ENCODE measurements at places on chromosomes 1 and 21.

GRCh38 chr1:11134898-11135266 is 35.2 kb upstream of the EXOSC10 start:
- no peak for DNase-seq

DNA sequence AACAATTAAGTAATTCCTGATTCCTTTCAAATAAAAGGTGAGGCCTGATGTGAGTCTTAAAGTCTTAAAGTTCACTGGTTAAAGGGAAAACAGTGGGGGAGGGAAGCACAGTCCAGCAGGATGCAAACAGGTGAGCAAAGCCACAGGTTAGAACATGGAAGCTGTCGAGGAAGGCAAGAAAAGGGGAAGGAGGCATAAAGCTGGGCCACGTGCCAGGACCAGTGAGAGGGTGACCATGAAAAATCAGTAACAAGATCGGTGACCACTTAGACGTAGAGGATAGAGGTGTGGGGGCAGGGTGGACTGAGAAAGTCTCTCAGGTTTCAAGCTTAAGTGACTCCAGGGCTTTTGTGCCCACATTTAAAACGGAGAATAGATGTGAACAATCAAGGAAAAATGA is 231.3 kb downstream of the SETD4 start:
- DNase-seq: no peak

GRCh38 chr1:153210206-153210605 is 7.0 kb downstream of the LELP1 start:
- no peak for DNase-seq

- no peak for DNase-seq
Measured at GRCh38 chr1:242239398-242239797, 240.5 kb upstream of the MAP1LC3C start.

DNA sequence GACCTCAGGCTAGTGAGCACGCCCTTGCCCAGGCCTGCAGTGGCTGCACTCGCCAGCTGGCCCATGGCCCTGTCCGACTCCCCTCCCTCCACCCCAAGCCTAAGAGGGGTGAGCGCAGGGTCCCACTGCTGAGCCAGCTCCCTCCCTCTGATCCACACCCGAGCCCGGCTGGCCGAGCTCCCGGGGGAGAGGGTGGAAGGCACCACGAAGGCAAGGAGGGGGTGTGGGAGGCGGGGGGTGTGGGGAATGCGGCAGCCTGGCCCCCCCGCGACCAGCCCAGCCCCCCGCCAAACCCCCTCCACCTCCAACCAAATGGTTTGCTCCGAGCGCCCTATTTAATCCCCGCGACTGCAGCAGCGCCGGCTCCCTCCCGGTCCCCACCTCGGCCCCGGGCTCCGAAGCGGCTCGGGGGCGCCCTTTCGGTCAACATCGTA is at the start of gene CADM3:
Gene CADM3, plus strand, starts transcription at position 362 of the 434 bp plus-strand sequence. CDS start 151 bp downstream, outside the sequence.
- DNase-seq: no peak

- no peak for DNase-seq
Measured at GRCh38 chr21:43632373-43632905, 26.8 kb downstream of the HSF2BP start.

- no peak for DNase-seq
Measured at GRCh38 chr1:6414443-6414844, 5.3 kb downstream of the HES2 start.

DNA sequence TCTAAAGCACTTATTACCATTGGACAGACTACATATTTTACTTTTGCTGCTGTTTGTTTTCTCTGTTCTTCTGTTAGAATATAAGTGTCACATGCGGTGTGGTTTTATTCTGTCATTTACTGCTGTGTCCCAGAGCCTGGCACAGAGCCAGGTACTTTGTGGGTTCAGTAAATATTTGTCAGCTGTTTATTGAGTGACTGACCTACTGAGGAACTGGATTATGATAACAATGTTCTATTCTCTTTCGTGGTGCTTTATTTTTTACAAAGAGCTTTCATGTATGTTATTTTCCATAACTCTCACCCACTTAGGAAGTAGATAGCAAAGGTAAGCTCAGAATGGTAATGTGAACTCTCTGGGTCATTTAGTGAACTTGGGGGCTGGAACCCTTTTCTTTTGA is 118.8 kb downstream of the RWDD3 start:
- DNase-seq: no peak

DNA sequence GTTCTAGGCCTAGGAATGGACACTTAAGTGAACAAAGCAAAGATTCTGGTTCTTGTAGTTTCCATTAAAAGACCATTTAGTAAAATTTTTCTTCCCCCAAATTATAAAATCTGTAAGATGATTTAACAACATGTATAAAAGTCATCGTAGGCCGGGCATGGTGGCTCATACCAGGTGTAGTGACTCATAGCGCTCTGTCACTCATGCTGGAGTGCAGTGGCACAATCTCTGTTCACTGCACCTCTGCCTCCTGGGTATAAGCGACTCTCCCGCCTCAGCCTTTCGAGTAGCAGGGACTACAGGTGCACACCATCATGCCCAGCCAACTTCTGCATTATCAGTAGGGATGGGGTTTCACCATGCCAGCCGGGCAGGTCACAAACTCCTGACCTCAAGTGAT is 9.1 kb downstream of the ASPM start:
- no peak for DNase-seq

GRCh38 chr21:15060543-15061175 is 4.1 kb downstream of the NRIP1 start:
- DNase-seq: no peak

- DNase-seq: no peak
Measured at GRCh38 chr21:31254131-31254530, 89.9 kb downstream of the TIAM1 start.

GRCh38 chr21:42679319-42680057 is 26.1 kb downstream of the PDE9A start:
- DNase-seq: no peak

DNA sequence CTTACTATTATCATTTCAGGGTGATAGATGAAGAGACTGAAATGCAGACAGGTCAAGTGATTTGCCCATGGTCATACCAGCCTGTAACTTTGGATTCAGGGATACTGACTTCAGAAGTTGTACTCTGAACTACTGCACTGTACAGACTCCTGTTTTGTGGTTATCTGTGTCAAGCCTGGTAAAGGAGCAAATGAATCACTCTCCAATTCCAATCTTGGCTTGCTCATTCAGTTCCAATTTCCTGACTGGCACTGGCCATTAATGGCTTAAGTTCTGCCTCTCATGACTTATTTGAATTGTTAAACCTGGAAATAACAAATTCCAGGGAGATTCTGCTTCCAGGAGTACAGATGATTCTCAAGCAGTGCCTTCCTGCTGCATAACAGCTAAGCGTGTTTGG is 45.4 kb upstream of the PLD5 start:
- no peak for DNase-seq

DNA sequence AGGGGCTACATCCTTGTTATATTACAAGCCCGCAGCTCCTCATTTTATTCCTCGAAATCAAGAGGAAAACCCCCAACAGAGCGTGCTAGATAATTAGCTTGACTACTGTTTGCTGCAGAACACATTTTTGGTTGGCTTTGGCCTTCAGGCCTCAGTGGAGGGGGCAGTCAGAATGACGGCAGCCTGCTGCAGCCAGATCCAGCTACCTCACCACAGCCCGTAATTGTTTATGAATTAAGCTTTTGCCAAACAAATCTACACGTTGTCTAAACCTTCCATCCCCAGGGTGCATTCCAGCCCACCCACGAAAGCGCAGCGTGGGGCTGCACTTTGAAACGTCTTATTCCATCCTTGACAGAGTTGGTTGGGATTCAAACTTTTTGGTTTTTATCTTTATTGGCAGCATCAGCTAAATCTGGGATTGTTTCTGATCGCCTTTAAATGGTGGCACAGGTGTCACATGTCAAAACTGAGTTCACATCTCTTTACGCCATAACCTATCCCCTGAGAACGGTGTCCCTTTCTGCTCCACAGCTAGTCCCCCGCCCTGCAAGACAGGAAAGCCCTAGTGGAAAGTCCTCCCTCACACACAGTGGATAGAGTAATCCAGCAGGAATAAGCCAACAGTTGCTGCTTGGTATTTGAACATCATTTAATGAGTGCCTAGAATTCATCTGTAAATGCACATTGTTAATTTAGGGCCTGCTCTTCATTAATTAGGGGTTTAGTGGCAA is 195.5 kb downstream of the LMO4 start:
- DNase-seq: no peak

DNA sequence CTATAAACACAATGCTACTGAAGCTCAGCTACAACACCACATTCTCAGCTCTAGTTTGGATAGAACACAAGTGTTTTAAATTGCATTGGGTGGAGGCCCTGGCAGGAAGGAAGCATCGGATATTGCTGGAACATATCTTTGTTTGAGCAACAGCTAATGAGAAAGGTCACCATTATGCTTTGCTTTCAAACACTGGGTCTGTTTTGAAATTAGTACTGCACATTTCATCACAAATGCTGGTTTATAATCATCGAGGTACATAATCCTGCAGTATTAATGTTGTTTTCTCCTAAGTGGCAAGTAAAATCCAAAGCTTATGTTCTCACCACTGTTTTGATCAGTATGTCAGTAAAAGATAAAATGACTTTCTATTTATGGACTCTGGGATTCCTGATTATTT is 61.5 kb upstream of the ARHGAP29 start:
- no peak for DNase-seq

DNA sequence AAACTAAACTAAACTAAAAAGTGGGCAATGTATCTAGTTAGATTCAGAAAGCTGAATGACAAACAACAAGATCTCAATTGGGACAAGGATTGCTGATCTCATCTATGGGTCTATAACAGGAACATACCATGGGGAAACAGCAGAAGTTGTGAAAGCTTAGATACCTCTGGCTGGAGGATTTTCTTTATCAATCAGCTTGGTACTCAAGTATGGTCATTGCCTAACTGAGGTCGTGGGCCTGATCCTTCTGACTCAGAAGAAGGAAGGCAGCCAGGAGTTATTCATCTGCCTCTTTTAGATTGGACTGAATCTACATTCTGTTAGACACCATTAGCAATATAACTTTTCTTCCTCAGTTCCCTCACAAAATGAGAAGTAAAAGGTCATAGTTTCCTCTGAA is 39.7 kb downstream of the DNTTIP2 start:
- DNase-seq: no peak

DNA sequence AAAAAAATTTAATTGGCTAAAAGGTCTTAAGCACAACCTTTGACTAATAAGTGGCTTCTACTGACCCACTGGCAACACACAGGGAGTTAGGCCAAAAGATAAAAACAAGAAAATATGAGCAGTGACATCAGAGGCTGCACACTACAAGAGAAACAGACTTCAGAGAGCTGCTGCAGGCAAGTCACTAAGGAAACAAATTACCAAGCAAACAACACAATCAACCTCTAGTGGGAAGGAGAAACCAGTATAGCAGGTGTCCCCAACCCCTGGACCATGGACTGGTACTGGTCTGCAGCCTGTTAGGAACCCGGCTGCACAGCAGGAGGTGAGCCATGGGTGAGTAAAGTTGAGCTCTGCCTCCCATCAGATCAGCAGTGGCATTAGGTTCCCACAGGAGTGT is 20.8 kb upstream of the ENSA start:
- DNase-seq: no peak

- DNase-seq: no peak
Measured at GRCh38 chr1:6294080-6294889, 33.4 kb upstream of the GPR153 start.

DNA sequence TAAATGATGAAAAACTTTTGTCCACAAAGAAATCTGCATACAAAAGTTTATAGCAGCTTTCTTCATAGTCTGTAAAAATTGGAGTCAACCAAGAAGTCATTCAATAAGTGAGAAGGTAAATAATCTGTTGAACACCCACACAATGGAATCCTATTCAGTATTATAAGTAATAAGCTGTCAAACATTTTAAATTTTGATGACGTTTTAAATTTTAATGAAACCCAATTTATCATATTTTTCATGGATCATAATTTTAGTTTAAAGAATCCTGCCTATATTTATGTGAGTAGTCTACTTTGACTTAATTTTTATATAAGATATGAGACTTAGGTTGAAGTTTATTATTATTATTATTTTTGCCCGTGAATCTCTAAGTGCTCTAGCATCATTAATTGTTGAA is 20.0 kb downstream of the OR10J1 start:
- DNase-seq: no peak

DNA sequence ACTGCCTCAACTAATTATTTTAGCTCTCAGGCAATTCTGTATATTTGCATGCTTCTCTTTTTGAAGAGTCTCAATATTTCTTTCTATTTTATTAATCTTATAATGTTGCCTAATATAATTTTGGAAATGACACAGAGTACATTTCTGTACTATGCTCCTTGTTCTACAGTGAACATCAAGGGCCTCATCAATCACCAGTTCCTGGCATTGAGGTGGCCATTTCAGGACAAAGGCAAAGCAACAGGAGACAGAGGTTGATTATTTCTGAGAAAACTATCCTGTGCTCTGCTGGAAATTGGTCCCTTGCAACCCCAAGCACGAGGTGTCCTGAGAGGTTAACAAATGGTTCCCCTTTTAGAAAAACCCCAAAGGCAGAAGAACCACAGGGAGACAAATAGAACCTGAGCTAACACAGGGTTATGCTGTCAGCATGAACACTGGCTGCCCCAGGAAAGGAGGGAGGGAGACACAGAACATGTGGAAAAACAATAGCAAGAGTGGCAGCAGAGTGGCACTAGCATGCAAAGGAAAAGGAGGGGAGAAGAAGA is 63.9 kb upstream of the VAV3 start:
- DNase-seq: no peak

DNA sequence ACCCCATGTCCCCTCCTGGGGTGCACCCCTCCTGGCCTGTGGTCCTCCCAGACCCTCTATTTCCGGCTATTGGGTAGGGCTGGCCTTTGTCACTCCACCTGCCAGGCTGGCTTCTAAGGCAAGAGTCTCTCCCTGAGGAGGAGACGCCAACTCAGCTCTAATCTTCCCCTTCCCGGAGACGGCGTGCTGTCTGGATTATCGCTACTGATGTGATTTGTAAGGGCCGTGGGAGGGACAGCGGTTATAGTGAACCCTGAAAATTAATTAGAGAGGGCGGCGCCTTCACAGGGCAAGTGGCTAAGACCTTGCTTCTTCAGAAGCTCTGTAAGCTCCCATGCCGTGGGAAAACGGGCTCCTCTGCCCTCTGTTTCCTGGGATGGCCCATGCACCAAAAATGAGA is 207.0 kb upstream of the VAMP3 start:
- DNase-seq: no peak

GRCh38 chr21:36436829-36437744 is 42.8 kb downstream of the CLDN14 start:
- no peak for DNase-seq

DNA sequence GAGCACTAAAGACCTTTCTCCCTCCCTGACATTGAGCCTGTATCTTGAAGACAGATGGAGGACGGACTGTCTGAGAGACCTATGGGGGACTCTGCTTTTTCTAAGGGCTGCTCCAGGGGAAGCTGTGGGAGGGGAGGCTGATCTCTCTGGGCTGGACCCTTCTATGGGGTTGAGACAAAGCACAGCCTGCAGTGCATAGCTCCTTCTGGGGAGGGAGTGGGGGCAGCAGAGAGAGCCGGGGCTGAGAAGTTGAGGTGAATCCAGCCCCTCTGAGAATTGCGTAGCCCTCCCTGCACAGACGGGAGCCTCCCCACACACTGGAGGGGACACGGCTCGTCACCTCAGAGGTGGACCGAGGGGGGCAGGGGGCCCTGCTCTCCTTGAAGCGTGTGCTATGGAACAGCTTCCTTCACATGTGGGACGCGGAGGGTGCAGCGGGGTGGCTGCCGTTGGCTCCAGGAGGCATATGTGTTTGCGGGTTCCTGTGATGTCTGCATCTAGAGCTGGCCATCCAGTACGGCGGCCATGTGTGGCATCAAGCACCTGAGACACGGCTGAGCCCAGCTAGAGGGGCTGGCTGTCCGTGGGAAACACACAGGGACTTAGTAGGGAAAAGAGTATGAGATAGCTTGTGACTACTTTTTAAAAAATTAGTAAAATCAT is 299.1 kb downstream of the CAMTA1 start:
- DNase-seq: no peak

- DNase-seq: no peak
Measured at GRCh38 chr21:41810597-41810932, 43.7 kb upstream of the RIPK4 start.

All from stimulated activated CD4-positive, alpha-beta T cell treated with anti-CD3 and anti-CD28 coated beads, Interleukin-1b, Interleukin-23, amount 100 ng/mL, for 1 hour (primary cell).